Skeletal muscle cell (primary cell): ENCODE measurements at places on chromosomes 3 and 15.
A peak's percentile ranks its signal among the peaks of the same experiment; 100 is the strongest.

DNA sequence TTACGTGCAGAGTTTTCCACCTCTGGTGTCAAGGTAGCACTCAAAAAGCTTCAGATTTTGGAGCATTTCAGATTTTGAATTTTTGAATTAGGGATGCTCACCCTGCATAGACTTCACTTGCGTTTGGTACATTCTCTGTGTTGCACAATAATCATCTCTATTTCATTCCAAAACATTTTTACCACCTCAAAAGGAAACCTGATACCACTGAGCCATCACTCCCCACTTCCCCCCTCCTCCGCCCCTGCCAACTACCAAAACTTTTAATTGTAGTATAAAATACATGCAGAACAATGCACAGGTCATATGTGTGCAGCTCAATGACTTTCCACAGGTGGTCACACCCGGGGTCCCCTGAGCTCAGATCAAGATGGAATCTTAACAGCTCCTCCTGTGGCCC, 208.8 kb downstream of the SV2B start:
- no peak for DNase-seq

GRCh38 chr3:128322030-128323022, 144.4 kb downstream of the DNAJB8 start:
- no peak for DNase-seq

DNA sequence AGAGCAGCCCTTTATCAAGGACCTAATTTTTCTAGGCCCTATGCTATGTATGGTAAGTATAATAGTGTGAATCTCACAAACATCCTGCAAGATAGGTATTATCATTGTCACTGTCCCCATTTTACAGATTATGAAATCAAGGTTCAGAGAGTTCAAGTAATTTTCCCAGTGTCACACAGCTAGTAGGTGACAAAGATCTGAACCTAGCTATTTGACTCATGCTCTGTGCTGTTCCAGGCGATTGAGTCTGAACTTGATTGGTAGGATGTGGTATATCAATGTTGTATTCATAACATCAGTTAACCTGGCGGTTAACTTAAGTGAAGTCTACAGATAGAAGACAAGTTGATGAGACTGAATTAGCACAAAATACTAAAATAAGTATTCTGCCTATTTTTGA, 229.9 kb downstream of the CHST2 start:
- DNase-seq, result no peak

DNA sequence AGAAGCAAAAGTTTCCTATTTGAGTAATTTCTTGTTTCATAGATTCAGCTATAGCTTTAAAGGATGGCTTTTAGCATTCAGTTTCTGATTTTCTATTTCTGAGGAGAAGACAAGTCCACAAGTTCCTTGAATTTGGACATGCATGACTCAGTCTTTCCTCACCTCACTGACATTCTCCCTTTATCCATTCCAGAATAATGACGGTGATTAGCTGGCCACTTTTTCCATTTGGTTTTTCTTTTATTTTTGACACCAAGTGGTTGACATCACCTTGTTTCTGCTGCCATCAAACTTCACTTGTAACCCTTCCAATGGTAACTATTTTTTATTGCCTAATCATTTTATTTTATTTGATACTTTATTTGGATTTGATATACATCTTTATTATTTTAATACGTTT, 404.4 kb upstream of the KCNMB2 start:
- no peak for DNase-seq

GRCh38 chr3:118618247-118619040, 416.2 kb downstream of the IGSF11 start:
- no peak for DNase-seq

DNA sequence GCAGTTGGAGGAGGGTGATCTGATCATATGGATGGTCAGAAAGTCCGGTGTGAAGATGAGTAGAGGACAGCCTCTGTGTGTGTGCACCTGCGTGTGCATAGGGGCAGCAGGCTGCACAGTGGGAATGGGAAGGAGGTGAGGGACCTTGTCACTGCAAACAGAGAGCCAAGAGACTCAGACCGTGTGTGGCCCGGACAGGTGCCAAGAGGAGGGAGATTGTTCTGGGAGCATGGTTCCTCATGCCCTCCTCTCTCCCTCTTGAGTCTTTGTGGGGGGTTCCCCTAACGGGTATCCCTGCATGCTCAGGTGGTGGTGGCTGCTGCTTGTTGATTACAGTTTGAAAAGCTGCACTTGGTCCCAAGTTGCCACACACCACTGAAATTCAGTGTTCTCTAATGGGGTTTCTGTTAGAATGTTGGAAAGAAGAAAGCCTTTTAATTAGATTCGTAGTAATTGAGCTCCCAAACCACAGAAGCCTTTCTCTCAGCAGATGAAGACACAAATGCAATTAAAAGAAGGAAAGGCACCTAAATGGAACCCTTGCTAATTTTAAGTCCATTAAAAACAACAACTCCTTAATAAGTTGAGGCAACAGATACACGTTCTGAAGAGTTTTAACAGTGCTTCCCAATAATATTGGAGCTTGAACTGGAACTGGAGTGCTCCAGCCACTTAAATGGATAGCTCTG, 68.9 kb downstream of the CHRNA7 start:
- no peak for DNase-seq

DNA sequence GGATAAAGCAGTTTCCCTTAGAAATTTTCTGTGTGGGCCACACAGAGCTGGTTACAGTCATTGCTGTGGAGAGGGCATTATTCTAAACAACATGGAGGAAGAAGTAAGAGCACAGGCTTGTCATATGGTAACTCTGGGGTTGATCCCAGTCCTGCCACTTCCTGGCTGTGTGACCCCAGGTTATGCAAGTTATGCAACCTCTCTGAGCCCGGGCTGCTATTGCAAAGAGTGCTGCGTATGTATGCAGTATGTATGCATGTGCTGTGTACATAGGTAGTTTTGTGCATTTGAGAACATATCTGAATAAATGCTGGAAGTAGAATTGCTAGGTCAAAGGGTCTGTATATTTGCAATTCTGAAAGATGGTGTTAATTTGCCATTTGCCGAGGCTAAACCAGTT, 9.2 kb downstream of the SPSB4 start:
- no peak for DNase-seq

- no peak for DNase-seq
These were observed 829 bp downstream of the RNF7 start for GRCh38 chr3:141738891-141739363.

DNA sequence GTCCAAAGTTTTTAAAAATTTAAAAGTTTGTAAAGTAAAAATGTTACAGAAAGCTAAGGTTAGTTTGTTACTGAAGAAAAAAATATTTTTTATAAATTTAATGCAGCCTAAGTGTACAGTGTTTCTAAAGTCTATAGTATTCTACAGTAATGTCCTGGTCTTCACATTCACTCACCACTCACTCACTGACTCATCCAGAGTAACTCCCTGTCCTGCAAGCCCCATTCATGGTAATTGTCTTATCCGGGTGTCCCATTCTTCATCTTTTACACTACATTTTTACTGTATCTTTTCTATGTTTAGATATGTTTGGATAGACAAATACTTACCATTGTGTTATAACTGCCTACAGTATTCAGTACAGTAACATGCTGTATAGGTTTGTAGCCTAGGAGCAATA, 36.7 kb upstream of the ATP10A start:
- no peak for DNase-seq

GRCh38 chr3:194995334-194995733, 275.6 kb downstream of the XXYLT1 start:
- DNase-seq, result no peak

DNA sequence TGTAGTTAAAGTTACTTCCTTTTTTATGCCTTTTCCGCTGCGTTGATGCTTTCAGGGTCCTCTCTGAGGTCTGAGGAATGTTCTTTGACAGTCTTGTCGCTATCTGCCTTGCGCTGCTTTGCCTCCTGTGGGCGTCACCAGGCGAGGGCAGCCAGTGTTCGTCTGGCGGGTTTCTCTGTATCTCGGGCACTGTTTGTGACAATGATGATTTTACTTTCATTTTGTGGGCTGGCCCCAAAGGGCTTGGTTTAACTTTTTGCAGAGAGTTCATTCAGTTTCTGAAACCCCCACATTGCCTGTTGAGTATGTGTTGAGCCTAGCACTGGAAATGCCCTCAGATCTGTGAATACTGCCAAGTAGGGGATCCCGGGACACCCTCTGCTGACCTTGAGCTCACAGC, 24.6 kb upstream of the SACM1L start:
- no peak for DNase-seq

DNA sequence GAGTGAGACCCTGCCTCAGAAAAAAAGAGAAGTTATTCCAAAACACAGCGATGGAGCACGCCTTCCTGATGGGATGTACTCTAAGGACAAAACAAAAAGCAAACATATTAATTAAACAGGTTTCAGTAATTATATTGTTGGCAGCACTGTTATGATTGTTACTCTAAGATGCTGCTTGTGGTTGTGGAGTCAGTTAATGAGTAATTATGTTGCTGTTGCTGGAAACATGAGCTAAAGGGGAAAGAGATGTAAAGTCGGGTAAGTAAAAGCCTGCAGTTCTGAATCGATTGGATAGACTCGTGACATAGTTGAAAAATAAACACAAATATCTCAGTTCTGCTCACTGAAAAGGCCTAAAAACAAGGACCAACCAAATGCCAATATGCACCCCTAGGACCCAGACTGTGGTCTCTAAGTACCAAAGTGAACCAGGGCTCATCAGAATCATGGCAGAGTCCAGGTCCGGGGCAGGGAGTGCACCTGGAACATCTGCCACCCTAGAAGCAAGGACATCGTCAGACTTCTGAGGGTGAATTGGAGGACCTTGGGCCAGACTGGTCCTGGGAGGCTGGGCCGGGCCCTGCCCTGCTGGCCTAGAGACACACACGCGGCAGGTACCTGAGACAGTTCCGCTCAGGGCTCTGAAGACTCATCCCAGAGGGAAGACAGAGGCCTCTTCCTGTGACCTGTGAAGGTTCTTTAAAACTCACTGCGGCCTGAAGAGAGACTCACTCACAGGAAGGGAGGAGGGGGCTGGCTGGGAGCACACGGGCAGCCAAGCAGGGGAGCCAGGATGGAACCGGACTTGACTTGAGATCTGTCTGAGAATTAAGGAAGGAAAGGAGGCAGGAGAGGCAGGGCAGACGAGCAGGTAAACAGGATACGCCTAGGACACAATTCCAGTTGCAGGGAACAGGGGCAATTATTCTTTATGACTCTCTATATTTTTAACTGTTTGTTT, 140.5 kb downstream of the LRRK1 start:
- DNase-seq, result no peak

GRCh38 chr3:197539651-197540051, 16.1 kb downstream of the BDH1 start:
- DNase-seq, result no peak

- DNase-seq, result no peak
These were observed 2.8 kb downstream of the SHISA5 start for GRCh38 chr3:48501196-48501595.

- no peak for DNase-seq
These were observed 495.2 kb upstream of the TBL1XR1 start for GRCh38 chr3:177692304-177692975.

DNA sequence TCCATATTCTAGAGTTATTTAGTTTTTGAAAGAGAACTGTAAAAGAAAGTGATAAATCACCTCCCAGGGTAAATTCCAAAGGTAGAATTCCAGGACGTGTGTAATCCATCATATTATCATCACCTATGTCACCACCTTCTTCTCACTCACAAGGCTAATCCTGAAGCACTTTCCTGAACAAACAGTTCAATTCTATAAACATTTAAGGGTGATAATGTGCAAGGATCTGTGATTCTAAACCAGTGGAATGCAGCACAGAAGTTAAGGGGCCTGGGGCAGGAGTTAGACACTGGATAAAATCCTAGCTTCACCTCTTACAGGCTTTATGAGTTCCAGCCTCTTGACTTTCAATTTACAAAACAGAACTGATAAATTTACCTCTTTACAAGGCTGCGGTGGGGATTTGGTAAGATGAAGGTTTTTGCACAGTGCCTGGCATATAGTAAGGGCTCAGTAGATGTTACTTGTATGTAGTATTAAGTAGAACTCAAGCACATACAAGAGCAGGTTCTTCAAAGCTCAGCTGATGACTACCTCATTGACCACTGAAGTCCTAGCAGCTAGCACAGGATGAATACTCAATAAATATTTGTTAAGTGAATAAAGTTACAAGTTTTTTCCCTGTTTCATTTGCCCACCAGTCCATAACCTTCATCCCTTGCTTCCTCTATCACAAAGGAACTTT, 47.3 kb upstream of the CCDC80 start:
- DNase-seq, result no peak

GRCh38 chr15:72369964-72370363, 5.8 kb downstream of the HEXA start:
- DNase-seq, result no peak

GRCh38 chr3:181076558-181076957, 87.0 kb upstream of the DNAJC19 start:
- DNase-seq, result no peak

DNA sequence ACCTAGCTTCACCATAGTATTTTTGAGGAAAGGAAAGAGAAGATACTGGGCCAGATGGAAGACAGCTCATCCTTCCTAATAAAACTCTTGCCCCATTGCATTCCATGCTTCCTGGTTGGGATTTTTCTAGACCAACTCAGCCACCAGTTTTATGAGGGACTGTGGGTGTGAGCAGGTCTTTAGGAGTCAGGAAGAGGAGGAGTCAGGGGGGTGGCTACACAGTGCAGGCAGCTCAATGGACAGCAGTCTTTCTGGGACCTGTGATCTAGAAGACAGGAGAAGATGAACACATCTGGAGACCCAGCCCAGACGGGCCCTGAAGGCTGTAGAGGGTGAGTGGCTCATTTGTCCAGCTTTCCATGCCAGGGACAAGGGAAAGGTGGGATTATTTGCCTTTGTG, at the start of gene NOX5:
Gene NOX5, plus strand, starts transcription at position 242 of the 400 bp plus-strand sequence. Its CDS starts 41 bp downstream, at position 283.
- DNase-seq, result no peak

DNA sequence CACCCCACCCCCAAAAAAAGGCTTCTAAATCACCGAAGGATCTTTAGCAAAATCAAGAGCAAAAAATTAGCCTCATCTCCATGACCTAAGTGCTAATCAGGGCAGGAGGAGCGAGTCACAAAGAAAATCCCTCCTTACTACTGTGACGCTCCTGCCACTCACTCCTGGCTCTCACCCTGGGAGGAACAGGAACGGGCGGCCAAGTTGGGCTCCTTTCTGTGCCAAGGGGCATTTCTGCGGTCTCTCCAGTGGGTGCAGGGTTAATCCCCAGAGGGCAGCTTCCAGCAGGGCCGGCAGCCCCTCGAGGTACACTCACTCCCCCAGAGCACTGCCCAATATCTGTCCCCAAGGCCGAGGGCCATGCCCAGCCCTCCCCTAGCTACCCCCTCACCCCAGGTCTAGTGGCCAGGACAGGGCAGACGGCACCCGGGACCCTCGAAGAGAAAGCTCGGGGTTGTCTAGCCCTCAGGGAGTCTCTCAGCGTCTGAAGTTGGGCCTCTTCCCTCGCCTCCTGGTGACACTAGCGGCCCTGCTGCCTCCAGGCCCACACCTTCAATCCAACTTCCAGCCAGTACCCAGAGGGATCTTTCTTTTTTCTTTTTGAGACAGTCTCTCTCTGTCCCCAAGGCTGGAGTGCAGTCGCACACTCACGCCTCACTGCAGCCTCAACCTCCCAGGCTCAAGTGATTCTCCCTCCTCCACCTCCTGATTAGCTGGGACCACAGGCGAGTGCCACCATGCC, 706 bp downstream of the CAV3 start:
- no peak for DNase-seq

- DNase-seq, result no peak
These were observed 4.8 kb upstream of the ISLR start for GRCh38 chr15:74168711-74169126.

- no peak for DNase-seq
These were observed 543.0 kb upstream of the KCNMB2 start for GRCh38 chr3:177992993-177993970.

- no peak for DNase-seq
These were observed 30.2 kb downstream of the PLAAT1 start for GRCh38 chr3:193271101-193271840.

GRCh38 chr3:35137612-35138011, 501.7 kb upstream of the ARPP21 start:
- peak; percentile 62 for DNase-seq
